ENCODE measurements at places on chromosomes 4 and X.

- DNase-seq, result no peak
These were observed 26.9 kb downstream of the ARFIP1 start for GRCh38 chr4:152806501-152807125.

DNA sequence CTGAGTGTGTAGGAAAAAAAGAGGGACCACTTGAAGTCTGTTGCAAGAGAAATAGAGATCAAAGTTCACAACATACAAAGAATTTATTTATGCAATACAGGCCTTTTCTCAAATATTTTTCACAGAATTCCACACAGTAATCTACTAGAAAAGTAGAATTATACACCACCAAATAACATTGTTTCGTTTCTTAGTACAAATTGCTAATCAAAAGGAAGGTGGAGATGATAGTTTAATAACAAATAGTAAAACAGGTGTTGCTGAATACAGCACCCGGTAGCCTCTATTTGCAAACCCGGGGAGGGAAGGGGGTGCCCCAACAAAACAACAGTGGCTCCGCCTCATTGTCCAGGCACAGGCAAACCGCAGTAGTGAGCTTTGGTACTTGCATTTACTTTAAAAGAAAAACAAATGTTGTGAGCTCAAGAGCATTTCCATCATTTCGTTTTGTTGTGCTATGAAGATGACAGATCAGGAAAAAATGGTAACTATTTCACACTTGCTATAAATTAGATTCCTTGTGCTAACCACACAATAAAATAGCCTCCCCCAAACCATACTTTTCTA is 186.4 kb downstream of the DCLK2 start:
- no peak for DNase-seq

GRCh38 chr4:3426465-3427133 is 15.2 kb upstream of the HGFAC start:
- DNase-seq, result no peak

- no peak for DNase-seq
These were observed 80.7 kb downstream of the FHIP1A start for GRCh38 chr4:151489462-151490203.

GRCh38 chr4:144014808-144015207 is 4.4 kb downstream of the GYPB start:
- DNase-seq, result no peak

All from stimulated activated CD4-positive, alpha-beta T cell treated with anti-CD3 and anti-CD28 coated beads, Interleukin-12 subunit alpha, Interleukin-12 subunit beta, amount 100 ng/mL, for 24 hours (primary cell).